Stimulated activated CD8-positive, alpha-beta memory T cell treated with anti-CD3 and anti-CD28 coated beads, Interleukin-2, amount 100 ng/mL, for 48 hours (primary cell): ENCODE measurements at places on chromosomes 13 and 19.

GRCh38 chr13:109332506-109333499 is 453.6 kb downstream of the IRS2 start:
- DNase-seq: no peak

- DNase-seq: no peak
These were observed 60.1 kb downstream of the HSPH1 start for GRCh38 chr13:31101472-31102170.

DNA sequence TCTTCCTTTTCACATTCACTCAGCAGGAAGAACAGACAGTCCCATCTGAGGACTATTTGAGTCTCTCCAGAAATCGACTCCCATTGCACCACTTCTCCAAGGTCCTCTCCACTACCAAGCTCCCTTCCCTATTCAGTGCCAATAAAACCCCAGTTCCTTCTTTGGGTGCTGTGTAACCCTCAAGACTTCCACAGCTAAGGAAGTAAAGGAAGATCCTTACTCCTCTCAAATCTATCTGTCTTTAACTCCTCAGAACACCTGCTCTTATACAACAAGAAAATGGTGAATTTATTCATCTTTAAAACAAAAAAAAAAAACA is 29.2 kb upstream of the TM9SF2 start:
- no peak for DNase-seq

DNA sequence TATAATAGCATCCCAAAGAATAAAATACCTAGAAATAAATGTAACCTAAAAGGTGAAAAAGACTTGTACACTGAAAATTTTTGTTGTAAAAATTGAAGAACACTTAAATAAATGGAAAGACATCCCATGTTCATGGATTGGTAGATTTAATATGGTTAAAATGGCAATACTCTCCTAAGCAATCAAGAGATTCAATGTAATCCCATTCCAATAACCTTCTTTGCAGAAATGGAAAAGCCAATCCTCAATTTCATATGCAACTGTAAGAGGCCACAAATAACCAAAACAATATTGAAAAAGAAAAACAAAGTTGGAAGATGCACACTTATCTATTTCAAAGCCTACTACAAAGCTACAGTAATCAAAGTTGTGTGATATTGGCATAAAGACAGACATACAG is 17.7 kb downstream of the DZIP1 start:
- DNase-seq: no peak

GRCh38 chr19:11410682-11411081 is 8.4 kb downstream of the RGL3 start:
- no peak for DNase-seq
